ENCODE measurements at places on chromosomes 2 and 18.

DNA sequence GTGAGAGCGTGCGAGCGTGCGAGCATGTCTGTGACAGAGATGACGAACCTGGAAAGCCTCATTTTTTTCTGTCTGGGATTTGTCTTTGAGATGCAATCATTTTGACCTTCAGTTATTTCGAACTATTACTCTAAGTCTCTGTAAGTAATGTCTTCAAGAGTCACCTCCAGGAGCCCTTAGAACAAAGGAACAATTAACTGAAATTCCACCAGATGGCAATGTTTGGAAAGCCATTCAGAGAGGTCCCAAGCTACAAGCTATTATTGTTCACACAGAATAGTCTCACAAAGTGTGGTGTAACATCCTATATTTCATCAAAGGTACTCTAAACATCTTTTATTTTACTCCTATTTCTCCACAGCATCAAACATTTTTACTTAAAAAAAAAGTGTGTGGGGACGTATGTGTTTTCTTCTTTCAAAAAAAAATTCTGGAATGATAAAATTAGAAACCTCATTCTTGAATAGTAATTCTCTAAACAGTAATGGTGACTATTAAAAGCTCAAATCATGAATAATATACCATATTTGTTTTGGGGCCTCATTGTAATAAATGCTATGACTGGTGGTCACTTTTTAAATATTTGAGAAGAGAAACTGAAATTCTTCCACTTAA is 35.1 kb upstream of the MAPRE2 start:
- DNase-seq, result no peak

DNA sequence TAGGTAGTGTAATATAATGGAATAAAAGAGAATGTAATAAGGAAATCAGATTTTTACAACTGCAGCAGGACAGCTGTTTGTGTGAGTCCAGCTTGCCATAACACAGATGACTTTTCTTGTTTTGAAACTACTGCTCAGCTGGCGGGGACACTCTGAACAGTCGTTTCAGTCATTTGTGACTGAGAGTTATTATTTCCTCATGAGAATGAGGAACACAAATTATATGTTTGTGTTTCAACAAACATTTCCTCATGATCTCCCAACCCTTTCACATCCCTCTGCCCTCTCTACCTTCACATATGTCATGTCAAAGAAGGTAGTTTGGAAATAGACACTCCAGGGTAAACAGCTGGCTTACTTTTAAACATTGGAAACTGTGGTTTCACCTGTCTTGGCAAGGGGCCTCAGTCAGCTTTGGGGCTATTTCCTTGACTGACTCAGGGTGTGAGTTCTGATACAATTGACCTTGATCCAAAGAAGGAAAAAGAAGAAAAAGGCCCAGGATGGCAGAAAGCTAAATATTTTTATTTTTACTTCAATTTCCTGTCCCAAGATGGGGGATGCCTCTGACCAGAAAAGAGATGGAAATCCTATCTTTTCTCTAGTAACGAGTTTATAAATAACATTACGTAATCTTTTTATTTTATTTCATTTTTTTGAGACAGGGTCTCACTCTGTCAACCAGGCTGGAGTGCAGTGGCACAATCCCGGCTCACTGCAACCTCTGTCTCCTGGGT is 593 bp downstream of the SP140L start:
- DNase-seq, result no peak

GRCh38 chr2:134314202-134314601 is 60.3 kb downstream of the MGAT5 start:
- no peak for DNase-seq

DNA sequence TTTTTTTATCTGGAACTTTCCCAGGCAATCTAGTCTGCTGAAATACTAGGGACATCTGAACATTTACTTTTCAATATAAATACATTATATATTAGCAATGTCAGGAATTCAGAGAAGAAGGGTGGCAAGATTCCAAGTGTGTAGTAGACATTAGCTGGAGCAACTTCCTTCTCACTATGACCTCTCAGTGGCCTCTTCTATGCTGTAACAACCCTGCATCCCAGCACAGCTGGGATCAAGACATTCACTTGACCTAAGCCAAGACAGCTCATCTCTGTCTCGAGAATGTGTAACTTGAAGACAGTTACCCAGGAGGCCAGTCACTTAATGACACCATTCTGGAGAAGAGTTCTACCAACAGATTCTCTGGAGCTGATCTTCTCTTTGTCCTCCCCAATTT is 61.7 kb upstream of the RALBP1 start:
- no peak for DNase-seq

- DNase-seq, result no peak
These were observed 244.1 kb downstream of the ACKR3 start for GRCh38 chr2:236813766-236814165.

DNA sequence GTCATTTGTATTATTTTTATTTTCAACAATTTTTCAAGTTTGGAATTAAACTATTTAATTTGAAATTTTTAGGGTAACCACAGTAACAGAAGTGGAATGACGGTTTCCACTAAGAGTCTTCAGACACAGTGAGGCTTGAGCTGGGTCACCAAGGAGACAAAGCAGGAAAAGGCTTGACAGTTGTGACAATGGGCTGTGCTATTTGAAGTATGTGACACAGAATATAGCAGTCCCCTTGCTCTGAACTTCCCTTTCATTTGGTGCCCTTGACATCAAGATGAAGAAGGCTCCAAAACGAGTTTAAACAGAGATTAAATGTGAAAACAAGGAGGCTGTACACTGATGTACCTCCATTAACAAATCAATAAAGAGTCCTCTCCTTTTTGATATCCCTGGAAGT is 265.4 kb upstream of the DLGAP1 start:
- no peak for DNase-seq

DNA sequence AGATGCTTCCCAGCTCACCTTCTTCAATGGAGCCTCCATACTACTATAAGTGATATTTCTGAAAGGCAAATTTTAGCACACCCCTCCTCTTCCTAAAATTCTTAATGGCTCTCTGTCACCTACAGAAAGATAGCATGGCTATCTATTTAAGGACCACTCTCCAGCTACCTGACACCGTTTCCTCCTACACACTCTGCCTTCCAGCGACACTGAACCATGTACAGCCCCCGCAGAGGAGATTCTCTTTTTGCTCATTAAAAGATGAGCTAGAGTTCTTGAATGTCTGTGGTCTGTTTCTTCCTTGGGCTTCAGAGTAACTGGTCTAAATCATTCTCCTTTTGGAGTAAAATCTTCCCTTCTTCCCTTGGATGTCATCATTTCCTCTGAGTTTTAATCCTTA is 38.4 kb upstream of the GAREM1 start:
- DNase-seq, result no peak

DNA sequence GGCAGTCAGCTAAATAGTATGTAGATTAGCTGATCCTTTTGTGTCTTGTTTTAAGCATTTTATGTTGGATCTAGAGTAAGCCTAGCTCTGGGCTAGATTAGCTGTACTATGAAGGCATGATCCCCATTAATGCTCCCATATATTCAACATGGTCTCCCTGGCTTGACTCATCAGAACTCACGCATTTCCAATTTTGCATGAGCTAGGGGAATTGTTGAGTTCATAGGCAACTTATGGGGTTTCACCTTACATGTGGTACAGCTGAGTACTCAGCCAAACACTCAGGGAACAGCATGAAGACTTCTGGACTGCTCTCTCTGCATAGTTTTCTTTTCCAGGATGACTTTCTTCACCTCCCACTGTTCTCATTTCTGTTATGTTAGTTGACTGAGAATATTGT is 248.2 kb downstream of the TMX3 start:
- no peak for DNase-seq

DNA sequence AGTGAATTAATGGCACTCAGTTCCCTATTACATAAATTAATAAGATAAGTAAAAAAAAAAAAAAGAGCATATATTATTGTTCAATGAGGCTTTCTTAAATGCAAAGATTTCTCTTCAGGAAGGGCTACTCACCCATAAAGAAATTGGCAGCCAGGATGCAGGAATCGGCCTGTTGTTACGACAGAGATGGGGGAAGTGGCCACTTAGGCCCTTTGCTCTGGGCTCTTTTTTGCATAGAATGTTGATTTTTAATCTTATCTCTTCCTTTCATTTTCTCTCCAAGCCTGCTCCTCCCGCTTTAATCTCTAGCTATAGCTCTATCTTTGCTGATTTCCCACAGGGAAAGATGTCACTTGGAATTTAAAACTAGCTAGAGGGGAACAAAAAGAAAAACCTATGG is 391.8 kb upstream of the CRIM1 start:
- no peak for DNase-seq

GRCh38 chr2:46831051-46831868 is 84.3 kb downstream of the MCFD2 start:
- no peak for DNase-seq

DNA sequence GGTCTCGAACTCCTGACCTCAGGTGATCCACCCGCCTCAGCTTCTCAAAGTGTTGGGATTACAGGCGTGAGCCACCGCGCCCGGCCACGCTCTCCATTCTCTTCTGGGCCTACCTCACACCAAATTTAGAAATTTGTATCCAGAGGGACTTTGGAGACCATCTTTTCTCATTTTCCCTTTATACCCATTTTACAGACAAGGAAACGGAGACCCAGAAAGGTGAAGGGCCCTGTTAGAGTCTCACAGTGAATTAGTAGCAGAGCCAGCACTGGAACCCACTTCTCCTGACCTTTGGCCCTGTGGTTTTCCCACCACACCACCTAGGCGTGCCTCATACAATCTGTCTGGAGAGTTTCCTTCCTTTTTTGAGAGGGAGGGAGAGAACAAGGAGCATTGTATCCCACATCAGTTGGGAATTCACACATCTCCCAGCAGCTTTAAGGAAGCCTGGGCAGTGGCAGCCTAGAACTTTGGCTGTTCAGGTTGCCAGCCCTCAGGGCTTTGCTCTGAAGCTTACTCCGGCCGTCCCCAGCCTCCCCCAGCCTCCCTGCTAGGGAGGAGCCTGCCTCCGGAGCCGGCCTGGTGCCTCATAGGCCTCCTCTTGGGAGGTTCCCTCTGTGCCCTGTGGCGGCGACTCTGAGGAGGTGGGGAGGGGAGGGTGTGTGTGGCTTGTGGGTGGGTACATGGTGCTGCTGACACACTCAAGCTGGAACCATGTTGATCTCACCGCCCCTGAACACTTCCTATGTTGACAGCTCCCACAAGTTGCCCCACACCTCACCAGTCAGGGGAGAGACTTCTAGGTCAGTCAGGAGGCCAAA is 13.8 kb downstream of the FOSL2 start:
- no peak for DNase-seq

- DNase-seq, result no peak
These were observed 14.7 kb downstream of the FOSL2 start for GRCh38 chr2:28407131-28407975.

- DNase-seq, result no peak
These were observed 36.4 kb upstream of the GAREM2 start for GRCh38 chr2:26136451-26136850.

DNA sequence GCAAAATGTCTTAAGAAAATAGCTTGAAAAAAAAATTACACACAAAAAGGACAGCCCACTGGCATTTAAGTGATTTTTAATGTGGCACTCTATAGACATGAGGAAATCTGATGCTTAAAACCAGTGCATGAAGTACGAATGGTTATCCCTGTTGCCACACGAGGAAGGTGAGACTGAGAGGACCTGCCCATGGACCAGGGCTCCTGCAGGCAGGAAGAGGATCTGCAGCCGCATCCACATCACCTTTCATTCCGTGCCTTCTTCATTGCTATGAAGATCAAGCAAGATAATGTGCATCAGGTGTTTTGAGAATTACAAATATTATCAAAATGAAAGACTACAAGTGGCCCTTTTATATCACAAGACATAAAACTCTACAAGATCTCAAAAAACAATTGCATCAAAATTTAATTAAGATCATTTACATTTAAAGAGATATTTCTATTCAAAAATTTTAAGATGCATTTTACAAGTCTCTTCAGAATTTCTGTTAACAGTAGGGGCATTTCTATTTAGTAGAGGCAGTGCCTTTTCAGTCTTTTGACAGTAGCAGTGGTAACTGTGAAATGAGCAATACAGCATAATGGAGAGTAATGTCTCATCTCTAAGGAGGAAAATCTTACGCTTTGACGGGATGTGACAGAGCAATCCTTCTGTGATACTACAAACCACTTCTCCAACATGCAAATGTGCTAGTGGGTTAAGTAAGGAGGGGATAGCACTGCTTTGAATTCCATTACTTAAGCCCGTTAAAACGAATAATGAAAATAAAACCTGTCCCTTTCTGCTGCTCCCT is 83.4 kb downstream of the SLC5A7 start:
- no peak for DNase-seq

- no peak for DNase-seq
These were observed 124.1 kb downstream of the METTL8 start for GRCh38 chr2:171309455-171310286.

DNA sequence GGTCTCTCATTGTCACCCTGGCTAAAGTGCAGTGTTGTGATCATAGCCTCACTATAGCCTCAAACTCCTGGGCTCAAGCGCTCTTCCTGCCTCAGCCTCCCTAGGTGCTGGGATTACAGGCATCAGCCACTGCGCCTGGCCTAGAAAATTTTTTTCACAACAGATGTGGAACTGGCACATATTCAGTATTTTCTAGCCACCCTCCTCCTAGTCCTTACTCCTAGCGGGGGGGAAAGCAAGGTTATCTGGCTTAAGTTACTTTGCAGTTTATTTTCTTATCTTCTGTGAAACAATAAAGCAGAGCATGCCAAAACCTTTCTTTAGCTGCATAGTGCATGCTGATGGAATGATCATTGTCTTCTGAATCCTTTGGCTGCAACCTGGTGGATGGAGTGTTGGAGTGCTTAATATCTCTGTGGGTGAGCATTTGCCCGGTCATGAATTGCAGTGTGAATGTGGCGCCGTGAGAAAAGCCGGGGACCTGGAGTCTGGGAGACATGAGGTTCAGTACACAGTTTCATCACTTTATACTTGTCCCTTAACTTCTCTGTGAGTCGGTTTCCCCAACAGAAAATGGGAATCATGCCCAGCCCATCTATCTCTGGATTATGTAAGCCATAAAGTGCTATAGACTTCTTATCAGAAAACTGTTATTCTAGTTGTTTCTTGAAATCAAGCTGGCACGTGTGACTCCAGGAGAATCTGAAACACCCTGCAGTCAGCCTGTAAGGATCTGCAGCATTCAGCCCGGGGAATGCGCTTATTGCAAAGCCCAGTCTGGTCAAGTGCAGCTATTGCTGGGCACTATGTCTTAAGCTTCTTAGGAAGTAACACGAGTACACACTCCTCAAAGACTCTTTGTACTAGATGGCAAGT is 38.2 kb upstream of the MAP3K20 start:
- no peak for DNase-seq

DNA sequence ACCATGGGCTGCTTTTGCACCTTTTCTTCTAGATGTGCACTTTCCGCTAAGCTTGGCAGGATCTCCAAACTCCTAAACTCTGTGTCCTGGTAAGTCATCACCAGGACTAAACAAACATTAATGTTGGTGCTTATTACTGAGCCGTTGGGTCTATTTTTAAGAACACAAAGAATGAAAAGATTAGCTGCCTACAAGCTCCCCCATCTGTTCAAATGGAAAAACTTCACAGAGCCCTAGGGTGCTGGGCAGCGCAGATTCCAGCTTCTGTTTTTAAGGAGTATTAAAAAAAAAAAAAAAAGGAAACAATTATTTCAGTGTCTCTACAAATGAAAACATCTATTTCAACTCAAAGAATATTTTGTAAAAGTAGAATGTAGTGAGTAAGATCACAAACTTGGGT is 97.8 kb upstream of the AQP4 start:
- DNase-seq, result no peak
